Epithelial cell of alveolus of lung (primary cell): ENCODE measurements at places on chromosomes 4 and X. TPM values are rescaled to one million over a fixed set of nuclear protein-coding genes. Genes with fewer than 3 reads are reported as not detected.

DDIT4L gene
- 0.26 and 0.40 TPM in 2 replicates for total RNA-seq

SFRP2 gene
- 15.9 TPM in 1 of 2 replicates, not detected in the other for total RNA-seq

SPANXC gene
- total RNA-seq: not detected in 2 replicates

FGF2 gene
- 24.0 and 40.2 TPM in 2 replicates for total RNA-seq

ASB5 gene
- 3.9 TPM in 1 of 2 replicates, not detected in the other for total RNA-seq

ADH1B gene
- 0.65 and 301 TPM in 2 replicates for total RNA-seq

TMEM185A gene
- 10.3 and 21.6 TPM in 2 replicates for total RNA-seq

BANK1 gene
- 0.13 TPM in 1 of 2 replicates, not detected in the other for total RNA-seq

MCF2 gene
- not detected in 2 replicates for total RNA-seq
